Hippocampal formation (tissue), 2 donors: ENCODE measurements at places on chromosomes 4 and X.
A peak's percentile ranks its signal among the peaks of the same experiment; 100 is the strongest.

DNA sequence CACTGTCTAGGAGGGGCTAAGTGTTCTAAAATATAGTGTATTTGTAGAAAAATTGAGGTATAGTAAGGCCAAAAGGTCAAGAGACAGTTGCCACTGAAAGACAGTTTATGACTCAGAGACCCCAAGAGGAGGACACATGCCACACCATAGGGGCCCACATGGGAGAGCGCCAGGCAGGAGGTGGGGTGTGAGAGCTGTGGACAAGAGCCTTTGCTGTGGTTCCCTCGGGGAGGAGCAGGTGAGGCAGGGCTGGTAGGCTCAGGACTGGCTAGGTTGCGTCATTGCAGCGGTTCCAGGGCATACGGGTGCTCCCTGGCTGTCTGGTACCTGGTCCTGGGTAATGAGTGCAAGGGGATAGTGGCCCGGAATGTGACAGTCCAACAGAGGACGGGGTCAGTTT is 37.6 kb downstream of the CCNQ start:
- no peak for DNase-seq

DNA sequence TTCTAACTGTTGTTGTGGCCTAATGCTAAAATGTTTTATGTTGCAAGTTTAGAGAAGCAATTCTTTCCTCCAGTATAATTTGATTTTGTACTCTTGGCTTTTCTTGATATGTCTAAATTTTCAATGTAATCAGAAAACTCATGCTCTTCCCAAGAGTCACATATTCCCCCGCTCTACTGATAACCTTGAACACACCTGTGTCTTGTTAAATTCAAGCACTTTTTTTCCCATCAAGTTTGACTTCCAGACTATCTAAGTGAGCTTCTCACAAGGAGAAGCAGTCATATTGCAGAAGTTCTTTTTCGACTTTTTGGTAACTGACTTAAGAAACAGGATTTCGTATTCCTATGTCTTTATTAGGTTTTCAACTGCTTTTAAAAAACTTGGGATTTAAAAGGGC is 7.4 kb upstream of the ADH4 start:
- no peak for DNase-seq

- no peak for DNase-seq
These were observed 8.0 kb downstream of the CHIC2 start for GRCh38 chr4:54056360-54056759.

- no peak for DNase-seq
These were observed 285.5 kb upstream of the PCDH7 start for GRCh38 chr4:30434656-30435055.

GRCh38 chr4:9942921-9943600 is 78.2 kb downstream of the SLC2A9 start:
- DNase-seq: no peak

DNA sequence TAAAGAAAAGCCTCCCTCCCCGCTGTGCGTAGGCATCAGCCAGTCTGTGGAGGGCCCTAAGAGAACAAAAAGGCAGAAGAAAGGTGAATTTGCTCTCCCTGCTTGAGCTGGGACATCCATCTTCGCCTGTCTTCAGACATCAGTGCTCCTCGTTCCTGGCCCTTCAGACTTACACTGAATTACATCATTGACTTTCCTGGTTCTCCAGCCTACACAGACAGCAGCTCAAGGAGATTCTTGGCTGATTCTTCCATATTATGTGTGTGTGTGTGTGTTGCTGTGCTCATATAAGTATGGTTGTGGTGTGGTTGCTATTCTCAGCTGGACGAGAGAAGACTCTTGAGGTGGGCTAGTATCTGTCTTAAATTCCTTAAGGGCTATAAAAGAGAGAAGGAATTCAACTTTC is 35.5 kb upstream of the CD99L2 start:
- DNase-seq: no peak

- DNase-seq: no peak
These were observed 38.4 kb upstream of the CLNK start for GRCh38 chr4:10722957-10723356.

DNA sequence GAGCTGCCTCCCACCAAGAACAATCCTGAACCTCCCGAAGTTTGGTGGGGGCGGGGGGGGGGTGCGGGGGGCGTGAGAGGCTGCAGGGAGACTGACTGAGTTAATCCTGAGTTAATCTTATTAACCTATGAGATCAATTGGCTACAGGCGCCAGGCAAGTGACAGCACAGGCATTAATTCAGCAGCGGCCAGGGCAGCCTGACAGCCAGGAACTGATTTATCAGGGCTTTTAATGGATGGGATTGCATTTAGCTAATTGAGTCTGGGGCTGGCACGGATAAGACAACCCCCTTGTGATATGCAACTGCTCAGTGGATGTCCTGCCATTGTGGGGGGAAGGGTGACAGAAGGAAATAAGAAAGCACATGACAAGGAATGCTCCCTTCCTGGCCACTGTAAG is 16.3 kb downstream of the RTL5 start:
- DNase-seq: no peak

DNA sequence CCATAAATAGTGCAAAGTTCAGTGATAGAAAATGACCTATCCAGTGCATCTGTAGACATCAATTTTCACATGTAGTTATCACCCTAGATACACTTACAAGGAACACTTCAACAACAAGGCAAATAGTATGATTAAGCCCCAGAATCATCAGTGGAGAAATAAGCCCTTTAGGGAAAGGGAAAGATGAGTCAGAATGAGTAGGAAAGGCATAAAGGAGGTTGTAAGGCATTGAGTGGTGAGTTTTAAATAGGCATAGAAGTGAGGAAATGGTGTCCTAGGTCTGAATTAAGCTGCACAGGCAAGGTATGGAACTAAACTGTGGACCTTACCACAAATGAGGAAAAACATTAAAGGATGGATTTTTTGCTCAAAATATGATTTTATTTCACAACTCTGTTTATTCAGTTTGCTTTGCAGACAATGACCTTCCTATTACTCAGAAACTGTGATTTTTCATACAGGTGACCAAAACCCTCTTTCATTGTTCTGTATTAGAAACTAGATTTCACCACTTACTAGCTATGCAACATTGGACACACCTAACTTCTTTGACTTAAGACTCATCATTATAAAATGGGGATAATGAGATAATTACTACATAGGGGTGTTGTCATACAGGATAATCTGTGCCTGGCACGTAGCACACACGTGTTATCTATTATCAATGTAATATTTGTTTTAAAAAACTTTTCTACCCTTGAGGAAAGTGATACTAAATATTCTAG is 57.0 kb upstream of the MAP9 start:
- DNase-seq: no peak

- no peak for DNase-seq
These were observed 10.5 kb upstream of the UBE2NL start for GRCh38 chrX:143873343-143873742.

DNA sequence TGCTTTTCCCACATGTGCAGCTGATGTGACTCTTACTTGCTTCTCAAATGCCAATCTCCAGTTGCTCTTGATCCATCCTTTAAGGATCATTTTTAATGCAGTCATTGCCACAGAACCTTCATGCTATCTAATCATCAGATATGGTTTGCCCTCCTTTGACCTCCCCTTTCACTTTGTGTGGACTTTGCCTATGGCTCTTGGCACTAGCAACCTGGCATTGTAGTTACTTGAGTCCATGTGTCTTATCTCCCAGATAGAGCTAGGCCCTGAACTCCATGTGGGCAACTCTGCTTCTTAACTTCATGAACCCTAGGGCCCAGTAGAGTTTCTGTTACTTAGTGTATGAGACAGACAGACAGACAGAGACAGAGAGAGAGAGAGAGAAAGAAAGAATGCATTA is 41.6 kb downstream of the MTM1 start:
- no peak for DNase-seq

DNA sequence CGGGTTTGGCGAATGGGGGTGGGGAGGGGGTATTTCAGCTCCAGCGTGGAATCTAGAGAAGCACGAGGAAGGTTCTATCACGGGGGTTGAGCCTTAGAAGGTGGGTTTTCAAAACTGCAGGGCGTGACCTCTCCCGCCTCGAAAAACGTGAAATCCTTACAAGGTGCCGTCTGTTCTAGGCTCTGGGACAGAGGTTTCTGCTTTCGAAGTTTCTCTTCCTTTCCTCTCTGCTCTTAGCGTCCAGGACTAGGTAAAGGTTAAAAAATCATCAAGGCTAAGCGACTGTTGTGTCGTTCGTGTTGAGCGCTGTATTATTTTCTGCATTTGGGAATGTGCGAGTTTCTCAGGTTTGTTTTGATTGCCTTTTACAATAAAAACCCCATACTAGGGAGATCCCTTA is 1.1 kb downstream of the FHL1 start:
- no peak for DNase-seq

DNA sequence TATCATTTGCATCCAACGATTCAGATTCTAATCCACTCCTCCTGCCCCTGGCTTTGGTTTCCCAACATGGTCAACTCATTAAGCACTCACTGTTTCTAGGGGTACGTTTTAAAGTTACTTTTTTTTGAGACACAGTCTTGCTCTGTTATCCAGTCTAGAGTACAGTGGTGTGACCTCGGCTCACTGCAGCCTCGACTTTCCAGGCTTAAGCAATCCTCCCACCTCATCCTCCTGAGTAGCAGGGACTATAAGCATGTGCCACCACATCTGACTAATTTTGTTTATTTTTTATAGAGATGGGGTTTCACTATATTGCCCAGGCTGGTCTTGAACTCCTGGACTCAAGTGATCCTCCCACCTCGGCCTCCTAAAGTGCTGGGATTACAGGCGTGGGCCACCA is 48.9 kb downstream of the TMEM156 start:
- no peak for DNase-seq

DNA sequence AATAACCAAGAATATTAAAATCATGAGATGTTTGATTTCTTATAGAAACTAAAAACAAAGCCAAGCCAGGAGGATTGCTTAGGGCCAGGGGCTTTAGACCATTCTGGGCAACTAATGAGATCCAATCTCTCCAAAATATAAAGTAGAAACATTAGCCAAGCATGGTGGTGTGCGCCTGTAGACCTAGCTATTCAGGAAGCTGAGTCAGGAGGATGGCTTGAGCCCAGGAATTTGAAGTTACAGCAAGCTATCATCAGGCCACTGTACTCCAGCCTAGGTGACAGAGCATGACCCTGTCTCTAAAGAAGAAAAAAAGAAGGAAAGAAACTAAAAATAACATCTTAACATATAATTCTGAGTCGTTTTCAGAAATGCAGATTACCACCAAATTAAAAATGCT is 96.7 kb downstream of the NAF1 start:
- no peak for DNase-seq

DNA sequence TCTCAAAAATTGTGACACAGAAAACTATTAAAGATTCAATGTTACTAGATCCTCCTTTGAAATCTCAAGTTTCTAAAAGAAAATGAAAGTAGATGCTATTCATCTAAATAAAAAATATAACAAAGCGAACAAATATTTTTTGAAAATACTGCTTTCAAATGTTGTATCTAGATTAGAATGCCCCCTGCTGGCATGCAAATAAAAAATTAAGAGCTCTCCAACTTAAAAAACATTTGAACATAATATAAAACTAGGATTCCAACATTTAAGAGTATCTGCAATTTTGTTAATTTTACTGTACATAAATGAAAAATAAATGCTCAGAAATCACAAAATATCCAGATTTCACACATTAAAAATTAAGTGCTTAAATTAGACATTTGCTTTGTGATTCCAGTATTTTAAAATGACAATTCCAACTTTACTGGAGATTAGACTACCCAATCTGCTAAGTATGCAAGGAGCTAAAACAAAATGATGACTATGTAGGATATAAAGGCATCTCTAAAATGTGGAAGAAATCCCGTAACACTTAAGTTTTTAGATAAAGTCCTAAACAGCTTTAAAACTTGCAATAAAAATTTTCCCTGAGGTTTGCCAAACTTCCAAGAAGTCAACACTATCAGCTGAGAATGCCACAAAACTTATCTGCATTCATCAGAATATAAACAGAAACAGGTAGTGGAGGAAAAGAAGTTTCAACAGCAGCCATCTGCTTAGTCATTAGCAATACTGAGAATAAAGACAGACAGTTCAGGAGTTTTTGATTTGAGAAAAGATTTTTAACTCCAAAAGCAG is 32.7 kb downstream of the DHX15 start:
- peak; percentile 63 for DNase-seq

- no peak for DNase-seq
These were observed 61.9 kb upstream of the LAS1L start for GRCh38 chrX:65596270-65597034.

GRCh38 chr4:14348506-14348905 is 653.8 kb upstream of the CPEB2 start:
- no peak for DNase-seq

GRCh38 chr4:54233697-54234496 is 4.8 kb downstream of the PDGFRA start:
- peak; percentile 55 for DNase-seq

GRCh38 chr4:125620066-125620860 is 305.5 kb downstream of the FAT4 start:
- no peak for DNase-seq

DNA sequence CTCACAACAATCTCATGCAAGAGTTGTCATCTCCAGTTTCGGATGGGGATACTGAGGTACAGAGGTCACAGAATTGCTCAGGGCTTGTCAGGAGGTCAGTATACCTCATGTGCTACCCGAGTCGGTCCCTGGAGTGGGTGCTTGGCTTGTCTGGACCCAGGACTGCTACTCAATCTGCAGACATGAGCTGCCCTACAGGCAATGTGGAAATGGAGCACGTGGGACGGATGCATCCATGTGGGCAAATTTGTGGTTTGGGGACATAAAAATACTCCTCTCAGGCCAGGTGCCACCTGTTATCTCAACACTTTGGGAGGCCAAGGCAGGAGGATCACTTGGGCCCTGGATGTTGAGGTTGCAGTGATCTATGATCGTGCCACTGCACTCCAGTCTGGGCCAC is 15.8 kb downstream of the USP11 start:
- no peak for DNase-seq

- no peak for DNase-seq
These were observed 223.8 kb upstream of the BOD1L1 start for GRCh38 chr4:13851085-13851940.

DNA sequence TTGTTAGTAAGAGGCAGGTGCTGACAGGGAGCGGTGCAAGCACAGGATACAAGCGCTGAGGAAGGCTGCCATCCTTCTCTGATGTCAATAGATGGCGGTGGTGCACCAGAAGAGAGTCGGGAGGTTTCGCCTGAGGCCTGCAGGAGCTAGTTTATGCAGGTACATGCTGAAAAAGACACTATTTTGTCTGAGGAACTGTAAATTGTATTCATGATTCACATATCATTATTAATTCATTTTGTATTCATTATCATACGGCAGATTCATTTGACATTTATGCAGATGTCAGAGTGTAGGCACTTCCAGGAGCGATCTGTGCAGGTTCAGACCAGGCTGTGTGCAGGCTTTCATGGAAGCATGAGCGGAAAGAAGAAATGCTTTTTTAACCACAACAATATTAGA is 824.0 kb downstream of the STIM2 start:
- peak; percentile 48 for DNase-seq

DNA sequence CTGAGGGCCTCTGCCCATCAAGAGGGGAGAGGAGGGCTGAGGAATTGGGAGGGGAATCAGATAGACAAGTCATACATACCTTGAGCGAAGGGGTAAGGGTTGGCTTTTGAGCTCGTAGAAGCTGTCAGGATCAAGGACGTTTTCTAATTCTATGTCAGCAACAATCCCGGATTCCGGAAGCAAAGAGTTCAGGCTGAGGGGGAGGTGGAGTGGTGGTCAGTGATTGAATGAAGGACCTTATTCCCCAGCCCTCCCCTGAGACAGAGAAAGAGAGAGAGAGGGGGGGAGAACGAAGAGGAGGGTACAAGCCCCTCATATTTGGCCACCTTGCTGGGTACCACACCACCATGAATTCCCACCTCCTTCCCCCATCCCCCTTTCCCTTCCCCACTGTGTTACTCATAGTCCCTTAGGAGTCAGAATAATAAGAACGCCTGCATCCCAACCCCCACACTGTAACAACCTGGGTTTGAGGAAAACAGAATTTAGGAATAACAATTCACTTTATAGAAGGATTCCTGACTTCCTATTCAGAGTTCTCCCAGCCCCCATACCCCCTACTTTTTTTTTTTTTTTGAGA is 2.7 kb downstream of the TFE3 start:
- DNase-seq: no peak
